ENCODE measurements at places on chromosomes 5 and 9. TPM values are rescaled to one million over a fixed set of nuclear protein-coding genes. Genes with fewer than 3 reads are reported as not detected.

ZNF366 gene
- total RNA-seq: under 0.01 TPM

ST6GALNAC4 gene
- 22.9 TPM for total RNA-seq

ANKRA2 gene
- 17.0 TPM for total RNA-seq

OR1N2 gene
- 0.35 TPM for total RNA-seq

MOCS2 gene
- 23.6 TPM for total RNA-seq

SLC1A1 gene
- 14.2 TPM for total RNA-seq

C9orf43 gene
- total RNA-seq: 0.12 TPM

KDM3B gene
- total RNA-seq: 26.9 TPM

PGM5 gene
- total RNA-seq: 44.2 TPM

HAVCR2 gene
- total RNA-seq: 0.30 TPM

TMEM252 gene
- total RNA-seq: not detected

CHSY3 gene
- total RNA-seq: 4.0 TPM
